Erythroblast (primary cell): ENCODE measurements at places on chromosomes 7 and 10.

GRCh38 chr10:49319206-49319605 is 20.2 kb downstream of the C10orf71 start:
- no peak for DNase-seq

DNA sequence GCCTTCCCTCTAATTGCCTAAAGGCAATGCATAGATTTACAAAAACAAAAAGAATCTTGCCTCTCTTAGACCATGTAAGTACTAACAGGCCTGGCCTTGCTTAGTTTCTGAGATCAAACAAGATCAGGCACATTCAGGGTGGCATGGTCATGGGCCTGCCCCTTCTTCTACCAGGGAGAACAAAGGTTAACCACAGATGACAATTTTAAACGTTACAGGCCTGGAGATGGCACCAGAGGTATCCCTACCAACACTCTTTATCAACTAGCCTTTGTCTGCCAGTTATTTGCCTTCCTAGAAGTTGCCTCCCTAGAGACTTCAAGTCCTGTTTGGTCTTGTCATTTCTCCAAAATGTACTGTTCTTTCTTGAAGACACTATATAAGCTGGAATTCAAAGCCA is 252.6 kb downstream of the DOCK4 start:
- no peak for DNase-seq

- DNase-seq = no peak
Observed at GRCh38 chr7:4904346-4904745, 20.8 kb upstream of the RADIL start.

DNA sequence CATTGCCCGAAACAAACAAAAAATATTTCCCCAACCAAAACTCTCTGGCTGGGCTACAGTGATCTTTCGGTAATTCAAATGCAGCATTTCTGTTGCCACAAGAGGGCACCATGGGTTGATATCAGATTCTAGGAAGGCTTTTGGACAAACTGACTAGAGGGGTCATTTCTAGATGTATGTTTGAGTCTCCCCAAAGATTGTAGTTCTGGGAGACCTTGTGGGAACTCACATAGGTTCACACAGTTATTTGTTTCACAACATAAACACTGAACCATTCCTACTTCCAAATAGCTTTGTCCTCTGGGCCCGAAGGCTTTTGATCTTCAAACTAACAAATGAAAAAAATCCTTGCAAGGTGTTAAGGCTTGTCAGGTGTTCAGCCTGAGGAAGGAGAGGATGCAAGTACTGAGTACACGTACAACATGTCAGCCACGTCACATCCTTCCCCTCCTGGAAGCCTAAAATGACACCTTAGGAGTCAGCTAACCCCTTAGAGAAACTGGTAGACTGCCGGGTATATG is 37.0 kb upstream of the IL15RA start:
- DNase-seq = peak; percentile 72

- DNase-seq = no peak
Observed at GRCh38 chr10:4141471-4141870, 356.5 kb upstream of the KLF6 start.

DNA sequence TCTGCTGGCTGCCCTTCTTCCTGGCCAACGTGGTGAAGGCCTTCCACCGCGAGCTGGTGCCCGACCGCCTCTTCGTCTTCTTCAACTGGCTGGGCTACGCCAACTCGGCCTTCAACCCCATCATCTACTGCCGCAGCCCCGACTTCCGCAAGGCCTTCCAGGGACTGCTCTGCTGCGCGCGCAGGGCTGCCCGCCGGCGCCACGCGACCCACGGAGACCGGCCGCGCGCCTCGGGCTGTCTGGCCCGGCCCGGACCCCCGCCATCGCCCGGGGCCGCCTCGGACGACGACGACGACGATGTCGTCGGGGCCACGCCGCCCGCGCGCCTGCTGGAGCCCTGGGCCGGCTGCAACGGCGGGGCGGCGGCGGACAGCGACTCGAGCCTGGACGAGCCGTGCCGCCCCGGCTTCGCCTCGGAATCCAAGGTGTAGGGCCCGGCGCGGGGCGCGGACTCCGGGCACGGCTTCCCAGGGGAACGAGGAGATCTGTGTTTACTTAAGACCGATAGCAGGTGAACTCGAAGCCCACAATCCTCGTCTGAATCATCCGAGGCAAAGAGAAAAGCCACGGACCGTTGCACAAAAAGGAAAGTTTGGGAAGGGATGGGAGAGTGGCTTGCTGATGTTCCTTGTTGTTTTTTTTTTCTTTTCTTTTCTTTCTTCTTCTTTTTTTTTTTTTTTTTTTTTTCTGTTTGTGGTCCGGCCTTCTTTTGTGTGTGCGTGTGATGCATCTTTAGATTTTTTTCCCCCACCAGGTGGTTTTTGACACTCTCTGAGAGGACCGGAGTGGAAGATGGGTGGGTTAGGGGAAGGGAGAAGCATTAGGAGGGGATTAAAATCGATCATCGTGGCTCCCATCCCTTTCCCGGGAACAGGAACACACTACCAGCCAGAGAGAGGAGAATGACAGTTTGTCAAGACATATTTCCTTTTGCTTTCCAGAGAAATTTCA is 1.7 kb downstream of the ADRB1 start:
- DNase-seq = no peak

- peak; percentile 68 for DNase-seq
Observed at GRCh38 chr7:47371733-47372368, 210.1 kb downstream of the TNS3 start.

DNA sequence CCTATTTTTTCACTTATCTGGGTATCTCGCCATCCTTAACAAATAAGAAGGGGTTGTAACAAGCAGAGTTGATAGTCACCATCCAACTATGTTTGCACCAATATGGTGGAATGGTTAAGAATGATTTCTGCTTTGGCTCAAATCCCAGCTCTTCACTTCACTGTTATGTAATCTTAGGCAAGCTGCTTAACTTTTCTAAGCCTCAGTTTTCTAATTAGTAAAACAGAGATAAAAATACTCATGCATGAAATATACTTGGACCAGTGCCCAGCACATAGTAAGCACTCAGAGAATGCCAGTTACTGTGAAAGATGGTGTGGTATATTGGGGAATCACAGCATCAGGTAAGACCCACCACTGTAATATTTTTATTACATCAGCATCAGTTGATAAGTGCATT is 33.6 kb downstream of the ABCB1 start:
- no peak for DNase-seq

- no peak for DNase-seq
Observed at GRCh38 chr10:11353006-11353896, 258.2 kb downstream of the USP6NL start.

DNA sequence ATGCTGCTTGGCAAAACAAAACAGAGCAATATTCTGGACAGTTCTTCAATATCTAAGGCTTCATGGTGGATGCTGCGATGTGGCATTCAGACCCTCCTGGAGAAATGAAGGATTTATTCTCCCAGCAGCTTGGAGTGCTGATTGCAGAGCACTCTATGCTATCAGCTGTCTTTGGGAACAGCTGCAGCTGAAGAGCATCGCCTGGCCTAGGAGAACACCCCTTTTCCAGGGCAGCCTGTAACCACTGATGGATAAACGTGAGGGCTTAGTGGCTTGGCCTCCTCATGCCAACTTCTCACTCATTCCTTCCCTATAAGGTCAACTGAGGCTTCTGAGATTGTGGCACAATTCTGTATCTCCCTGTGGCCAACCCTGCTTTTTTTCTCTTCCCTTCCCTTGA is 638.1 kb upstream of the CNTNAP2 start:
- DNase-seq = no peak
